NCI-H510A (cell line): ENCODE measurements at places on chromosomes 12 and 14.

DNA sequence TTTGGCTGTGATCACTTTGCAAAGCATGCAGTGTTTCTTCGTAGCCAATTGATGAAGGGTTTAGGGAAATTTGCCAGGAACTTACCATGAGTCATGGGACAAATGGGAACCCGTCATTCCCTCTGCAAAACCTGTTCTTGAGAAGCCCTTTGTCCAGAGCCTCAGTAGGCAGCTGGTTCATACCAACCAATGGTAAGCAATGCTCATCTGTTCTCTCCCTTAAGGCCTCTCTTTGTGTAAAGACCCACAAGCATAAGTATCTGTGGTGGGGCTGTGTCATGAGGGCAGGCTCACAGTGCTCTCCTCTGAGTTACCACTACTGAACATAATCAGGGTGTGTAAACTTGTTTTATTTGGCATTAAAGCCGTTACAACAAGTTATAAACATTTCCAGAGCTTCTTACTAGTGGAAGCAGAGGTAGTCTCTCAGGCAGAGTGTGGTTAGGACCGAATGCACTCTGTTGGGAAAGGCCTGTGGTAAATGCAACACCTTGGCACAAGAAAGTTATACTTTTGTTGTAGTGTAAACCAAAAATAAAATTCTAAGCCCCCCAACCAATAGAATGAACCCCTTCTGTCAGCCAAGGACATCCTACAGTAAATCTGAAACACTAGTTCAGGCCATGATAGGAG is 119.8 kb downstream of the SINHCAF start:
- DNase-seq: no peak

DNA sequence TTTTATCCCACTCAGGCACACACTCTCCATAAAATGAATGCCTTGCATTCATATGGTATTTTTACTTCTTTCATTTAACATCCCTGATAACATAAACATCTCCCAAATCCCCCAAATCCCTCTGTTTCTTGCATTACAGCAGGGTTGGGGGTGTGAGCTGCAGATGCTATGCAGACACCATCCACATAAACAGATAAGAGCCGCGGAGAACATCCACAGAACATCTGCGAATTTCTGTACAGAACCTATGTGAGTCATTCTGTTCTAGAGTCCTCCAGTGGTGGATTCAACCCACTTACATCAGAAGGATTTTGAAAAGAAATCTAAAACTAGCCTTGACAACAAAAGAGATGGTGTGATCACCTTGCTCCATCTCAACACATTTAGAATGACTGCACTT is 20.3 kb downstream of the FBLN5 start:
- no peak for DNase-seq

DNA sequence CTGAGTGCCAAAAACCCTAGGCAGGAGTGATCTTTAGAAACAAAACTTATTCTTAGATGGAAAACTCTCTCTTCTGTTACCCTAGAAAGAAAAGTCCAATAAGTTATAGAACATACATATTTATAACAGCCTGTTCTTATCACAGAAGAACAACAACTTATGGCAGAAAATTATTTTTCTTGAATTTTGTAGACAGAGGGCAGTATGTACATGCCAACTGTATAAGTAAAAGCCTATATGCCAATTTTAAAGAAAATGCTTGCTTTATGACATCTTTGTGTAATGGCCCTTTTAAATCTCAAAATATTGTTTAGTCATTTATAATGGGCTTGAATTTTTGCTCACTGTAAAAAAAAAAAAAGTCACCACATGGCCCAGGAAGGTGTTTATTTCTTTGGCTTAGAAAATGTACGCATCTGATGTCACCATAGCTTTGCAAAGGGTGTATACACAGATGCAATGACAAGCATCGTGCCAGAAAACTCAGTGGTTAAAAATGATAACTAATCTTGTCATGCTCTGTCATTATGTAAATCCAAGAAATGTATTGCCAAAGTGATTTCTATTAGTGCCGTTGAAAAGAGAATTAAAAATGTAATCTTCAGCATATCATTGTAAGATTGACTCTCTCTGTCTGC is 38.3 kb upstream of the GRIP1 start:
- DNase-seq: no peak

- no peak for DNase-seq
Measured at GRCh38 chr14:93173943-93174395, 10.7 kb downstream of the MOAP1 start.

DNA sequence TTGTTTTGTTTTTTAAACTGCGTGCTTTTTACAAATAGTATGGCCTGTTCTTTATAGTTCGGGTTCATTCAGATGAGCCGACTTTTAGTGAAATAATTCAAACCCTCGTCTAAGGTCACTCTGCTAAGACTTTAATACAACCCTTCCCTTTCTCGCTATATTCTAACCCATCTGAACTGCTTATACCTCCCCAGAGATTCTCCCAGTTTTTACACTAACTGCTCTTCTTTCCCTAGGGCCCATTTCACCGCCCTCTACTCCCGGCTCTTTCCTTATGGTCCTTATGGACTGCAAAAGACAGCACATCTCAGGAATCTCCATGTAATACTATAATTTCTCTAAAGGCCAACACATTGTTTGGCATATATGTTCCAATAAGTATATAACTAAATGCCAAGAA is 2.1 kb downstream of the MAPK1IP1L start:
- DNase-seq: no peak

- no peak for DNase-seq
Measured at GRCh38 chr12:124441443-124442194, 125.8 kb downstream of the NCOR2 start.

DNA sequence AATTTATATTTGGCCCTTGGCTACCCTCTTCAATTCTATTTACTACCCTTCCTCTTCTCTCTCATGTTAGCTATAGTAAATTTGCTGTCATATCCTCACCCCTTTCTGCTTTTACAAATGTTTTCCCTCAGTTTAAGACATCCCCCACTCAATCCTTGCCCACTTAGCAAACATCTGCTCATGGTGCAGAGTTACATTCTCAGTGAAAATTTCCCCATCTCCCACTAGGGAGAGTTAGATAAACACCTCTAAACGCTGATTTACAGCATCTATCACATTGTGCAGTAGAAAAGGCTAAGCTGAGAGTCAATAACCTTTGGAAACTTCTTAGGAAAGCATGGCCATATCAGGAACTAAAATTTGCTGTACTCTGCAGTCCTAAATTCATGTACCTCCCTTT is 69.0 kb downstream of the DENND5B start:
- DNase-seq: no peak

- DNase-seq: no peak
Measured at GRCh38 chr14:68539789-68540188, 253.1 kb downstream of the ZFP36L1 start.

- no peak for DNase-seq
Measured at GRCh38 chr12:116093915-116094314, 183.6 kb downstream of the MED13L start.

DNA sequence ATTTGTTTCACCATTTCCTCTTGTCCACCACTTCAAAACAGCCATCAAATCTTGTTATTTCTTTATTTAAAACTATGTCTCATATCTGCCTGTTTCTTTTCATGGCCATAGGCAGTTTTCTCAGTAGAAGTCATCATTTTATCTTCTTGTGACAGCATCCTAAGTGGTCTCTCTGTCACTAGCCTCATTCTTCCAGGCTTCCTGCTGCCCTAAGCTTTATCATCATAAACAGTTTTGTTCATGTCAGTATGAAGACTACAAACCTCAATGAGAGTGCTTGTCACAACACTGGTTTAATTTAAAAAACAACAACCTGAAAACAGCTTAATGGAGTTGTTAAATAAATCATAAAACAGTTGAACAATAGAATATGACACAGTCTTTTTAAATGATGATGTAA is 387.8 kb upstream of the RPL10L start:
- no peak for DNase-seq

GRCh38 chr12:103667125-103667524 is 80.1 kb downstream of the STAB2 start:
- DNase-seq: no peak

- DNase-seq: no peak
Measured at GRCh38 chr12:126404293-126404881, 1339.2 kb downstream of the AACS start.

DNA sequence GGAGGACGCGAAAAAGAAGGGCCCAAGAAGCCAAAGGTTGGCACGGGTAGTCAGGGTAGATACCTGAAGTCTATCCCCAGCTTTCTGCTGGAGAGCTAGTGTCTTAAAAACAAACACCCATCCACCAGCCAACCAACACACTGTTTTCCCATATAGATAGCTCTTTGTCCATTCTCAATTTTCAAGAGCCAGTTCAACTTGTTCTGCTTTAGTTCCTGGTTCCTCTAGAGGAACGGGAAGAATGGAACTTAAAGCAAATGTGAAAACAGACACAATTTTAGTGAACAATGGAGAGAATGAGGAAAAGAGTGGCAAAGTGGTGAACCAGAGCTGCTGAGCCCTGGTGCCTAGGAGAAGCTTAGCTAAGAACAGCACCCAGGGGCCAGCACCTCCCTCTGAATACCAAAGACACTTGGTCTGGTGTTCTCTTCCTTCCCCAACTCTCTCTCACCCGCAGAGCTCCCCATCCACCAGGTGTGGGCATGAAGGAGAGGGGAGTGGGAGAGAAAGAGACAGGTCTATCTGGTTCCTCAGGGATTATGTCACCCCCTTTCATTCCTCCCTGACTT is 3.8 kb downstream of the NDRG2 start:
- no peak for DNase-seq

GRCh38 chr12:108969622-108970021 is 51.2 kb downstream of the SVOP start:
- no peak for DNase-seq

GRCh38 chr14:104722938-104723650 is 935 bp upstream of the ADSS1 start:
- DNase-seq: no peak

DNA sequence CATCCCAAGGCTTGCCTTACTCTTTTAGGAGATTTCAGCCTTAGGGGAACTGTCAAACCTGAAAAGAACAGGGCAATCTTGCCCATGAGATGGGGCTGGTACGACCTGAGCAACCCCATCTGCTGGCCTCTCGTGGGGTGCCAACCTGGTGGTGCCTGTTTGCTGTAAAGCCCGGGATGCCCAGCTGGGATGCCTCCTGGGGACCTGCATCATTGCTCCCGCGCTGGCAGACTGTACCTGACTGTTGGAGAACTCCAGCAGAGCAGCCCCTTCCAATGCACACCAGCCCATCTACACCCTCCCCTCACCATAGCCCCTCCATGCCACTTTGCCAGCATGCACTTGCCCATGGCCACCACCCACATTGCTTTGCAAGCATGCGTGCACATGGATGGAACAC is 335.7 kb downstream of the RPS29 start:
- no peak for DNase-seq

- no peak for DNase-seq
Measured at GRCh38 chr12:65755596-65755978, 68.7 kb upstream of the HMGA2 start.

DNA sequence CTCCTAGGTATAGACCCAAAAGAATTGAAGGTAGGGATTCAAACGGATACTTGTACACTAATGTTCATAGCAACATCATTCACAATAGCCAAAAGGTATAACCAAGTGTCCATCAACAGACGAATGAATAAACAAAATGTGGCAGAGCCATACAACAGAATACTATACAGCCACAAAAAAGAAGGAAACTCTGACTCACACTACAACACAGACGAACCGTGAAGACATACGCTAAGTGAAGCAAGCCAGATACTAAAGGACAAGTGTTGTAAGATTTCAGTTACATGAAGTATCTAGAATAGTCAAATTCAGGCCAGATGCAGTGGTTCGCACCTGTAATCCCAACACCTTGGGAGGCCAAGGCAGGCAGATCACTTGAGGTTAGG is 19.1 kb downstream of the CAMKK2 start:
- no peak for DNase-seq

DNA sequence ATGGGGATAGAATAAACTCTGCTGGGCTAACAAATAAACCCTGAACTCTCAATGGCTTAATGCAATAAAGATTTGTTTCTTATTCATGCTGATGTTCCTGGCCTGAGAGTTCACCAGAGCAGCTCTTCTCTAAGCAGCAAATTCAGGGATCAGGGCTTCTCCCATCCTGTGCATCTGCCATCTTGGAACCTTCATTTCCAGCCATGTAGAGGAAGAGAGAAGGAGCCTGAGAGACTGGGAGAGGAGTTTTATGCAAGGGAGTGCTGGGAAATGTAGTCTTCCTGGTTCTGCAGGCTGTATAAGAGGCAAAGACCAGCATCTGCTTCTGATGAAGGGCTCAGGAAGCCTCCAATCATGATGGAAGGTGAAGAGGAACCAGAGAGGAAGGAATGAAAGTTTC is 20.6 kb upstream of the APOLD1 start:
- no peak for DNase-seq

- peak; percentile 88 for DNase-seq
Measured at GRCh38 chr14:92507174-92507768, 6.3 kb upstream of the RIN3 start.

- DNase-seq: no peak
Measured at GRCh38 chr14:78823516-78823915, 653.3 kb downstream of the NRXN3 start.

- no peak for DNase-seq
Measured at GRCh38 chr14:66624336-66624937, 116.5 kb downstream of the GPHN start.

DNA sequence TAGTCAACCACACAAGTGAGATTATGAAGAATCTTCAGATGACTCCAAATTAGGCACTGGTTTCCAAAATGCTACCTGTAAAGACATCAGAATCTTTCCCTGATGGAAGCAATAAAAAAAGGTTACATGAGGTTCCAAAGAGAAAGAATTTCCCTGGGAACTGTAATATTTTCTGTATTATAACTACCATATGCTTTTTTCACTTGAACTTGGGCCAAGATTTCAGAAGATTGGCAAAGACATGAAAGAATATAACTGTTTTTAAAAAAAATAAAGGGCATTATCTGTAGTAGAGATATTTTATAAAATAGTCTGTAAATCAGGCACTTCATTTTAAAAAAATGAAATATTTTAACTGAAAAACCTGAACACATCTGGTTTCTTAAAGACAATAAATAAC is 12.9 kb downstream of the HECTD1 start:
- no peak for DNase-seq

DNA sequence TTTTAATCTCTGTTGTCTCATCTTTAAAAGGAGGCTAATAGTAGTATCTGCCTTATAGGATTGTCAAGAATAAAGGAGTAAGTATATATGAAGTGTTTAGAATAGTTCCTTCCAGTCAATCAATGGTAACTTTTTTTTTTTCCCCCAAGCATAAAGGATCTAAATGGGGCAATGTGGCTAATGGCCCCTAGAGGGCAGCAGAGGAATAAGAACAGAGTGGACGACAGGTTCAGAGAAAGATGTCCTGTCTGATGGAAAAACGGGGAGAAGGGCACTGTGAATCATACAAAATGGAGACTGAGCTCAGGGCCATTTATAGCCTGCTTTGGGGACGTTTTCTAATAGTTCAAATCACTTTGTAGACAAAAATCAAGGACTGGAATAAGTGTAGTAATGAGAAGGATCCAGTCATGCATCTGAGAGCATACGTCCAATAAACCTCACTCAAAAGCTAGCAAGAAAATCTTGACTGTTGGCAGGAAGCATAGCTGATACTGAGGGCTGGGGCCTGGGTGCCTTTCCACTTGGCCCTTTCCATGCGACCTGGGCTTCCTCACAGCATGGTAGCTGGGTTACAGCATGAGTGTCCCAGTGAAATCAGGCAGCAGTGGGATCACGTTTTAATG is 51.3 kb downstream of the IFNG-AS1 start:
- peak; percentile 49 for DNase-seq
